ENCODE measurements at places on chromosomes 7 and 10.

DNA sequence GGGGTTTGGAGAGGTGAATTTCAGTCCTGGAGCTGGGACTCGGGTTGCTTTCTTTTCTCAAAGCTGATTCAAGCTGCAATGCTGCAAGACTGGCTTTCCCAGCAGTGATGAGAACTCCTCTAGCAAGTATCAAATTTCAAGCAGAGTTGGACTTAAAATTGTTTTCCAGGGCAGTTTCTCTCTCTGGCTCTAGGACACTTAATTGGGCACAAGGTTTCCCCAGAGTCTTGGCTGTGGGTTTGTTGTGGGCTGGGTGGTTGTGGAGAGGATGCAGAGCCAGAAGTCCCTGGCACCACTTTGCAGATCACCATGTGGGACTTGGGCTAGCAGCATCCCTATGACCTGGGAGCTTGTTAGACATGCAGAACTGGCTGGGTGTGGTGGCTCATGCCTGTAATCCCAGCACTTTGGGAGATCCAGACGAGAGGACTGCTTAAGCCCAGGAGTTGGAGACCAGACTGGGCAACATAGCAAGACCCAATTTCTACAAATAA, 16.8 kb downstream of the AKR1B15 start:
- DNase-seq, result no peak

DNA sequence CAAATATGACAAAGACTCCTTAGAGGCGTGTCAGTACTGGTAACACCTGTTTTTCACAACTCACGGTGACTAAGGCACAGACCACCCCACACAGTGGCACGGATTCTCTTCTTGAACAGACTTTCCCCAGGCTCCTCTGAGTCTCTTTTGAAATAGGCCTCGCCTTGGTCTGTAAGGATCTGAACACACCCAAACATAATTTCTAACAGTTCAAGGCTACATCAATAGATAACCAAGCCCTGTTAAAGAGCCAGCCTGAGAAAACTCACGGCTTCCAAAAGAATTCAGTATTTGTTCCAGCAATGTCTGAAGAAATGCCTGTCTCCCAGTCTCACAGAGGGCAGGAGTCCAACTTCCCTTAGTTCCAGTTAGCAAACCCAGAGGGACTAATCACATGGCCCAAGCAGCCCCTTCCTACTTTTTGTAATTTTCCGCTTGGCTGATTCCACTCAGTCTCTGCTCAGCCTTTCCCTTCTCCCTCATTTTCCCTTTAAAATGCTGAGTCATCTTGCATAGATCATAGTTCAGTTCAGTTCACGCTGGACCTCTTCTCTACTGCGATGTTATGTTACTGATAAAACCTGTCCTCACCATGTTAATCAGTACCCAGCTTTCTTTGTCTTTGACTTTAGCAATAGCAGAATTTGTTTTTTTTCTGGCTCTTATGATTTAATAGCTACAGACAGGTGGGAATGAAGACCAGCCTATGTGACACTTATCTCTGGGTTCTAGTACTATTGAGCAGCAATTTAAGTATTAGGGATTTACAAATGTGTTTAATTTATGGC, 22.6 kb upstream of the AKR1C3 start:
- DNase-seq, result no peak

DNA sequence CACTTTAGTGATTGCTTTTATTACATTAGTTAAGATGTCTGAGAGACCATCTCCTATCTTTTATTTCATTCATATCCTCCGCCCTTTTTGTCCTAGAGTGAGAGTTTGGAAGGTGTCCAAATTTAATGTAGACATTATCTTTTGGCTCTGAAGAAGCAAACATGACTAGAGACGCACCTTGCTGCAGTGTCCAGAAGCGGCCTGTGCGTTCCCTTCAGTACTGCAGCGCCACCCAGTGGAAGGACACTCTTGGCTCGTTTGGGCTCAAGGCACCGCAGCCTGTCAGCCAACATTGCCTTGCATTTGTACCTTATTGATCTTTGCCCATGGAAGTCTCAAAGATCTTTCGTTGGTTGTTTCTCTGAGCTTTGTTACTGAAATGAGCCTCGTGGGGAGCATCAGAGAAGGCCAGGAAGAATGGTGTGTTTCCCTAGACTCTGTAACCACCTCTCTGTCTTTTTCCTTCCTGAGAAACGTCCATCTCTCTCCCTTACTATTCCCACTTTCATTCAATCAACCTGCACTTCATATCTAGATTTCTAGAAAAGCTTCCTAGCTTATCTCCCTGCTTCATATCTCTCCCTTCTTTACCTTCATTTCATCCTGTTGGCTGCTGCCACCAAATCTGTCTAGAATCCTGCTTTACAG, 10.4 kb upstream of the CLCN1 start:
- peak; percentile 34 for DNase-seq

DNA sequence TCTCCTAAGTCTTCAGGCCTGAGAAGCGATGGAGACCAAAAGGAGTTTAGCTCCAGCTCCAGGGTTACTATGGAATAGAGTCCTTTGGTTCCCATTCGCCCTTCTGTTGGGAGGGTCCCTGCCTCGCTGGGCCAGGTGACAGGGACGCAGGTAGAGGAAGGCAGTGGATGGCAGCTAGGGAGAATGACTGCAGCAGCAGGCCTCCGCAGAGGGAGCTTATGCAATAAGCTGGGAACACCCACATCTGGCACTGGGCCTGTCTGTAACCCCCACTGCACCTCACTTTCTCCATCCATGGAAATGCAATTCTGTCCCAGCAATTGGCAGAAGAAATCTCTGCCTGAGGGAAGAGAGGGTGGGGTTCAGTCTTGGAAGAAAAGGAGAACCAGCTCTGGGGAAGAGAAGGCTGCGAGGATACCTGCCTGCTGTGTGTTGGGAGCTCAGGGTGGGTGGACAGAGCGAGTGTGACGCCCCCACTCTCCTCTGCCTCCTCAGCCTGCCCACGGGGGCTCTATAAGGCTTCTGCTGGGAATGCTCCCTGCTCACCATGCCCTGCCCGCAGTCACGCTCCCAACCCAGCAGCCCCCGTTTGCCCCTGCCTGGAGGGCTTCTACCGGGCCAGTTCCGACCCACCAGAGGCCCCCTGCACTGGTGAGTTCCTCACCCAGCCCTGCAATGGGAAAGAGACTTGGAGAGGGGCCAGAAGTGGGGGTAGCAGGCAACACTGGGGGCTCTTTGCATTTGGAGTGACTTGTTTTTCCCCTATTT, 10.3 kb downstream of the EPHB6 start:
- no peak for DNase-seq

GRCh38 chr10:132885451-132886210, 56.7 kb downstream of the CFAP46 start:
- DNase-seq, result no peak

- no peak for DNase-seq
These were observed 58.7 kb downstream of the ITGA8 start for GRCh38 chr10:15660990-15661389.

Data from stimulated activated CD8-positive, alpha-beta memory T cell treated with anti-CD3 and anti-CD28 coated beads, Interleukin-15, amount 100 ng/mL, for 24 hours (primary cell).